ENCODE measurements at places on chromosomes 11 and 22. TPM values are rescaled to one million over a fixed set of nuclear protein-coding genes. Genes with fewer than 3 reads are reported as not detected.

Gene OR52I1
- 0.07 TPM for polyA plus RNA-seq

Gene TREH
- 64.0 TPM for polyA plus RNA-seq

Gene RPL3
- 1,757 TPM for polyA plus RNA-seq

Gene BTBD18
- 0.10 TPM for polyA plus RNA-seq

Gene TRPM5
- 1.3 TPM for polyA plus RNA-seq

Gene TNNT3
- polyA plus RNA-seq: 7.2 TPM

Gene PGA5
- 0.43 TPM for polyA plus RNA-seq

Gene VWCE
- 1.5 TPM for polyA plus RNA-seq

- DNase-seq: no peak
These were observed 11.6 kb downstream of the LIF start for GRCh38 chr22:30234786-30235470.

- DNase-seq: no peak
These were observed 167.8 kb upstream of the MTNR1B start for GRCh38 chr11:92801685-92802084.

DNA sequence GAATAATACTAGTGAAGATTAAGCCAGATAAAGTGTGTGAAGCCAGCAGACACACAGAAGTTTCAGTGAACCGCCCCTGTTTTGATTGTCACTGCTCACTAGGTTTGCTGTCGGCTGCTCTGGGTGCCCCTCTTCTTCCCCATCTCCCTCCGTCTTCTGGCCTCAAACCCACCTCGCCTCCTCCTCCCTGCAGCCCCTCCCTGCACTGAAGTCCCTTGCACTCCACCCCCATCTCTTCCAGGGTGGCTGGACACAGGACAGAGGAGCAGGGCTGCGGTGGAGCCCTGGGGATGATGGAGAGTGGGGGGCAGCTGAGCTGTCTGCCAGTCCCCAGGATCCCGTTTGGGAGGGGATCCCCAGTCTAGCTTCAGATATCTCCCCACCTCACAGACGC is 53.5 kb downstream of the CYTH4 start:
- no peak for DNase-seq

GRCh38 chr11:8256271-8257002 is 7.2 kb downstream of the LMO1 start:
- no peak for DNase-seq

DNA sequence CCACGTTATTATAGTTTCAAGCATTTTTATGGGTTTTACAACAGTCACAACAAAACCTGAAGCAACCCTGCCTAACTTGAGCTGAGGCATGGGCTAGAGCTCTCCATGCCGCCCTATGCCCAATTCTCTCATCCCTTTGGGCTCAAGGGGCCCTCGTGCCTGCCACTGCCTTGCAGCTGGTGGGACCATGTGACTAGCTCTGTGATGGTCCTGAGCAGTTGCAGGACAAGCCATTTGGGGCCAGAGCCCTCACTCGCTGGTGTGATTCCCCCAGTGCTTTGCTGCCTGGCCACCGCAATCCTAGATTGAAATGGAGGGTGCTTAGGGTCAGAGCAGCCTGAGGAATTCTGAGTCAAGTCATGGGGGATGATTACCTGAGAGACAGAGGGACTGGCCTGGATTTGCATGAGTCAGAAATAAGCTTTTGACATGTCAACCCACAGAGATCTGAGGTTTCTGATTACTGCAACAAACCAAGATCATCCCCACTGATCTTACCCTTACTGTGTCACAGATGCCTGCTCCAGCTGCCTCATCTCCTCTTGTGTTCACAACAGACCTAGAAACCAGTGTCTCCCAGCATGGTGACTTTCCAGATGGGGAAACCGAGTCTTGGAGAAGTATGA is 323.7 kb downstream of the BRD1 start:
- DNase-seq: no peak

DNA sequence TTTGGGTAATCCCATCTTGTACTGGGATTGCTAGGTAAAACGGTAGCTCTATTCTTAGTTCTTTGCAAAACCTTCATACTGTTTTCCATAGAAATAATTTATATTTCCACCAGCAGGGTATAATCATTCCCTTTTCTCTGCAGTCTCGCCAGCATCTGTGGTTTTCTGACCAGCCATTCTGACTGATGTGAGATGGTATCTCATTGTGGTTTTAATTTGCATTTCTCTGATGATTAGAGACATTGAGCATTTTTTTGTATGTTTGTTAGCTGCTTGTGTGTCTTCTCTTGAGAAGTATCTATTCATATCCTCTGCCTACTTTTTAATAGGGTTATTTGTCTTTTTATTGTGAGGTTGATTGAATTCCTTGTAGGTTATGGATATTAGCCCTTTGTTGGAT is 220.9 kb downstream of the PGR start:
- DNase-seq: no peak

GRCh38 chr11:121063728-121064127 is 37.3 kb upstream of the TECTA start:
- no peak for DNase-seq

Data from small intestine (tissue), 16 donors.